SK-N-DZ (cell line): ENCODE measurements at places on chromosomes 1 and 21.

DNA sequence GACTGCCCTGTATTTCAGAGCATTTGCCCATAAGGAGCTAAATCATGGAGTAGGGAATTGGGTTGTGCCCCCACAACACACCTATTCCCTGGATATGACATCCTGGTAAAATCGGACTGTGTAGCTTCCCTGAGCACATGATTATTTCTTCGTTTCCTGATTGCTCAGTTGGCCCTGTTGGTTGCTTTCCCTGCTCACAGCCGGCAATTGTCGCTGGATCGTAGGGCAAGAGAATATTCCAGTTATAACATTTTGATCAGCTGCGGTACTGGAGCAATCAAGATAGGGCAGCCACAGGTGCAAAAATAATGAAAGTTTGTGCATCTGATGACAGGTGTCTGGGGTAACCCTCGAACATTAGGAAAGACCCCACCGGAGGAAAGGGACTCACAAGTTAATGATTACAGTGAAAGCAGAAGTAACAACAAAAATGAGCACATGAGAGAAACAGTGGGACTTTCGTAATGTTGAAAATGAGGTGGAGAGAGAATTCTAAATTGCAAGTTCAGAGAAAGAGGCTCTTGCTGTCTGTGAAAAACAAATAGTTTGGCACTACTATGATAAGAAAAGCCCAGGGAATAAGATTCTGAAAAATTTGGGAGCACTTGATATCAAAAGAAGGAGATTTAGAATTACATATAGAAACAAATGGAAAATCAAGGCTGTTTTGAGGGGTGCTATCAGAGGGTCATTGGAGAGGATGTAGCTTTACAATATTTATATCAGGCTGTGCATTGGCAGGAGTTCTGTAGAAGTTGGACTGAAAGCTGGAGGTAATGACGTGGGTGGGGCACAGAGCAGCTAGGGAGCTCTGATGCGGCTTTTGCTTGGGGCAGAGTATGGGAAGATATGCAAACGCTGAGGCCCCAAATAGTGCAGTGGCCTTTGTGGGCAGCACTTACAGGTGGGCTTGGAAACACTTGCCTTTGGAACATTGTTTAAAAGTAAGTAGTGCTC lies at the start of gene MAB21L3:
TSS of gene MAB21L3 (plus strand) at position 833 of the 957 bp plus-strand sequence. CDS start 1,217 bp downstream, outside the sequence.
- DNase-seq, result no peak

- no peak for DNase-seq
Measured at GRCh38 chr1:151681923-151682322, 34.7 kb downstream of the CELF3 start.

GRCh38 chr1:115067161-115067859 lies 22.0 kb downstream of the TSPAN2 start:
- no peak for DNase-seq

GRCh38 chr1:107689733-107690132 lies 275.2 kb downstream of the VAV3 start:
- no peak for DNase-seq

DNA sequence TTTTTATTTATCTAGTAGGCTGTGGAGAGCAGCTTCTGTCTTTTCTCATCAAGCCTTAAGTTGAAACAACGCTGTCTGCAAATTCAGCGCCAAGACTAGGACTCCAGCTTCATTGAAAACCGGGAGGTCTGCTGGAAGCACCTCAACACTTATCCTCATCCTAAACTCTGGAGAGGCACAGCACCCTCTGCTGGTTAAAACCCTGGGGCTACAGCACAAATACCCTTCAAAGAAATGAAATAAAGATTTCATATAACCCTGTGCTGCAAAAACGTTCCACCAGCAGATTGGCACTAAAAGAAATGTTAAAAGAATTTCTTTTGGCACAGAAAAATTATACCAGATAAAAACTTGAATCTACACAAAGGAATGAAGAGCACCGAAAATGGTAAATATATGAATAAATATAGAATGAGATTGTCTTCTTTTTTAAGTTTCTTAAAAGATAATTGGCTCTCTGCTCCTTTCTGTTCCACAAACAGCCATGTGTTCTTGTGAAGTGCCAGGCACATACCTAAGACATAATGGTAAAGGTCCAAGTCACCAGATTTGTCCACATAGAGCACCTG lies 227.7 kb upstream of the SAMSN1 start:
- DNase-seq, result peak; percentile 66

DNA sequence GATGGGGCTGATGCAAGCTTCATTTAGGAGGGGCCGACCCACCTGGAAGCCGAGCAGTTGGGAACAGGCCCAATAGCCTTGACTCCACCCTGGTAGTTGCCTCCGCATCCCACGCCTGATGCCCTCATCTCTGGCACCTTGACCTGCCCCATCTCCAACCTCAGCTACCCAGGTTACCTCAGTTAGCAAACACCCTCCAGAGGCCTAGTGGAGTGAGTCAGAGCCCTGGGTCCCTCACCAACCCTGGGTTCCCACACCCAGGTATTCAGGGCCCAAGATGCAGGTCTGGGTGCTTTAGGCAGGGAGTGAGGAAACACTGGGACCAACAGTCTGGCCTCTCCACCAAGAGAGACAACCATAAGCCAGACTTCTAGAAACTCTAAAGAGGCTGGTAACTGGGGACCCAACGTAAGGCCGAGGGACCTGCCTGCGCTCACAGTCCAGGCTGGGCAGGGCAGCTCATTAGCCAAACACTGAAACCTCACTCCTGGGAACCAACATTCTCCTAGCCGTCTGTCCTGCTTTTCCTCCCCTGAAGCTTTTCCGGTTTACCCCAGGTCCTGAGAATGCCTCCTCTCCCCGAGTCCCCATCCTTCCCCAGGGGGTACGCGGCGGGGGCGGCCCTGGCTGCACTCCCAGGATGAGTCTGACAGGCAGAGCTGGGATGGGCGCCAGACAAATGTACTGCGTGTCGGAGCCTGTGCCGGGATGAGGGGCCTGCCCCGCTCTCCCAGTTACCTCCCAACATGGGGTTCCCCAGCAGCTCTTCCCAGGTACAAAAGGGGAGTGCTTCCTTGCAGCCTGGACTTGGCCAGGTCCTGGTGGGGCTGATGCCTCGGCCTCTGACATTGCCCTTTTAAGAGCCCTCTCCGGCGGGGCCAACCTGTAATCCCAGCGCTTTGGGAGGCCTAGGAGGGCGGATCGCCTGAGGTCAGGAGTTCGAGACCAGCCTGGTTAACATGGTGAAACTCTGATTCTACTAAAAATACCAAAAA lies 8.9 kb upstream of the CELSR2 start:
- DNase-seq, result no peak

DNA sequence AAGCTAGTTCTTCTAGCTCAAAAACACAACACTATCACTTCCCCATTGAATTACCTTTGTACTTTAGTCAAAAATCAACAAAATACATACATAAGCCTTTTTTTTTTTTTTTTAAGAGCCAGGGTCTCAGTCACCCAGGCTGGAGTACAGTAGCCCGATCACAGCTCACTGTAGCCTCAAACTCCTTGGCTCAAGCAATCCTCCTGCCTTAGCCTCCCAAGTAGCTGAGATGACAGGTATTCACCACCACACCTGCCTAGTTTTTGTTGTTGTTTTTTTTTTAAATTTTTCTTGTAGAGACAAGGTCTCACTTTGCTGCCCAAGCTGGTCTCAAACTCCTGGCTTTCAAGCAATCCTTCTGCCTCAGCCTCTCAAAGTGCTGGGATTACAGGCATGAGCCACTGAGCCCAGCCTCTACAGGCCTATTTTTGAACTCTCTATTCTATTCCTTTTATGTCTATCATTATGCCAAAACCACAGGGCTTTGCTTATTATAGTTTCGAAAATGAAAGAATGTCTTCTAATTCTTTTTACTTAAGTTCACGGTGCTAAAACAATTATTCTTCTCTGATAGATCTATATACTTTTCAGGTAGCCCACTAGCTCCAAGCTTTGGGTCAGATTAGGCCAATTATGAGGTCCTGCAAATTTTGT lies 29.6 kb downstream of the GPBP1L1 start:
- DNase-seq, result no peak

DNA sequence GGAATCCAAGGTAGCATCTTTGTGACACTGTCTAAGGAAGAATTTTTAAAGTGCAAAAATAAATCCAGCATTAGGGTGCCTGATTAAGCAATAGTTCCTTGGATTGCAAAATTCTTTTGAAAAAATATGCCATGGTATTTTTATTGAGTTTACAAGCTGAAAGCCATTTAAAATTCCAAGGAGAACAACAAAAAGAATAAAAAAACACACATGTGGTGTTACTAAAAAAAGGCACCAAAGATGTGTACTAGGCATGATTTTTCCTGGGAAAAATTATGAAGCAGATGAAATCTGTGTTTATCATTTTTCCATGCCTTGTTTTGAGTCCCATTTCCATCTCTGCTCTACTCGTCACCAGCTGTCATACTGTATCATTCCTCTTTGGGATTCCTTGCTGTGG lies 157.0 kb upstream of the ZNHIT6 start:
- no peak for DNase-seq

GRCh38 chr1:43321331-43321891 lies 16.2 kb upstream of the MPL start:
- DNase-seq, result no peak

- DNase-seq, result no peak
Measured at GRCh38 chr1:58815686-58816071, 31.8 kb upstream of the JUN start.

- no peak for DNase-seq
Measured at GRCh38 chr21:44405948-44406872, 49.1 kb upstream of the LRRC3 start.
